Stimulated activated CD4-positive, alpha-beta T cell treated with anti-CD3 and anti-CD28 coated beads, Interleukin-1b, Interleukin-23, amount 100 ng/mL, for 24 hours (primary cell): ENCODE measurements at places on chromosomes 12 and 14.

- no peak for DNase-seq
These were observed 185.7 kb downstream of the SRGAP1 start for GRCh38 chr12:64030155-64030554.

GRCh38 chr12:3605692-3606091, 114.7 kb downstream of the PRMT8 start:
- no peak for DNase-seq

DNA sequence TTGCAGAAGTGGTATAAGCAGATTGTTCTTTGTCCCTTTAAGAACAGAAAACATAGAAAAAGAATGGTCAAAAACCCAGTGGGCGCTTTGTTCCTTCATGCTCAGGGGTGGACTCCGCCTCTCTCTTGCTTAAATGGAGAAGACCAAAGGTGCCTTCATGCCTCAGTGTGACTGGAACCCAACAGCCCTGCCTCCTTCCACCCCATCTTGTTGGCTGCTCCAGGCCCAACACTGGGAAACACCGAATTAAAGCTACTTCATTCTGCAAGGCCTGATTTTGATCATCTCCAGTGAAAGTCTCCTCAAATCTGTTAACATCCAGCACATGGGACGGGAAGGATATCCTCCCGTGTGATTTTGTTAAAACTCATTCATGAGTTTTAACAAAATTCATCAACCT, 103.7 kb downstream of the BCL11B start:
- no peak for DNase-seq

DNA sequence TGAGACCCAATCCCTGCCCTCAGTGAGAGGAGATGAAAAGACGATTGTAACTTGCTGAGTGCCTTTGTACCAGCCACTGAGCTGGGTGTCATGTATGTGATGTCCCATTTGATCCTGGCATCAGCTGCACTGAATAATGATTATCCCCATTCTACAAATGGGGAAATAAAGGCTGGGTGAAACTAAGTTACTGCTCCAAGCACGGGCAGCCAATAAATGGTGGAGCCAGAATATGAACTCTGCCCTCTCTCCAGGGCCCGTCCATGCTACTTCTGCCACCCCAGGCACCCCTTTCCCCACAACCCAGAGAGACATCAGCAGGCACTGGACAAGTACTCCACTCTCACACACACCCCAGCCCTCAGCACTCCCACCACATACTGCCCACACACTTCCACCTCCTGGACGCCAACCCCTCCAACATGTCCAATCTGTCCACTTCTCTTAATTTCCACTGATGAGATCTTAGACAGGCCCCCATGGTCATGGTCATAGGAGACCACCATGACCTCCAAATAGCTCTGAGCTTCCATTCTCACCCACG, 115.8 kb downstream of the DICER1 start:
- no peak for DNase-seq

DNA sequence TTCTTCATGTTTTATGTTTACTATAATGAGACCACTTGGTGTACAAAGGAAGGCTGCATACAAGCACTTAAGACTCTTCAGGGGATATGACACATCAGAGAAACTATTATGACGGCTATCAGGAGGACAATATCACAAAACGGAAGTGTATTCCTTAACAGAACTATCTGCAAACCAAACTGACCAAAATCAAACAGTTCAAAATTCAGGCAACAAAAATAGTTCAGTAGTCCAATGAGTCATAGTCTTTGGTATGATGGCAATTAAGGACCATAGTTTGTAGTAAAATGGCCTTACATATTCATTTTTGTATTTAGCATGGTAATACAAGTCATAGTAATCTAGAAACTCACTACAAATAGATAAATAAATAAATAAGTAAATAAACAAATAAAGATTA, 1638.7 kb upstream of the SEL1L start:
- DNase-seq = no peak
